Suppressor macrophage (primary cell): ENCODE measurements at places on chromosomes 4 and X.

DNA sequence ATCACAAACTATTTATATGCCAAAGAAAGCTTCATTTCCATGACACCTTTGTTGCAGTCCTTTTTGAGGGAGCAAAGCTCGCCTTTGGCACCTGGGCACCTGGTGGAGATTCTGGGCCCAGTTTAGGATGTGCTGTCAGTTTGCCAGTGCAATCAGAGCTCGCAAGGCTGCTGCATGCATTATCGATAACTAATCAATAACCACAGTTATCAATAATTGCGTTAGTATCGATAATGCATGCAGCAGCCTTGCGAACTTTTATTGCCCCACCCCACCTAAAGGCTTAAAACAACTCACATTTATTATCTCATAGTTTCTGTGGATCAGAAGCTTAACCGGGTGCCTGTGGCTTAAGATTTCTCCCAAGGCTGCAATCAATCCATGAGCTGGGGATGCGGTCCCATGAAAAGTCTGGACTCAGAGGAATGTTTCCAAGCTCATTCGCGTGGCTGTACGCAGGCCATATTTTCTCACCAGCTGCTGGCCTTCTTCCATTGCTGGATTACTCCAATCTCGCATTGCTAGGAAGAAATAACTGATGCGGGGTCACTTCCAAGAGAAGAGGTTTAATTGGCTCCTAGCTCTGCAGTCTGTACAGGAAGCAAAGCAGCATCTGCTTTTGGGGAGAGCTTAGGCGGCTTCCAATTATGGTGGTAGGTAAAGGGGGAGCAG is 6.2 kb upstream of the AFAP1 start:
- no peak for DNase-seq

DNA sequence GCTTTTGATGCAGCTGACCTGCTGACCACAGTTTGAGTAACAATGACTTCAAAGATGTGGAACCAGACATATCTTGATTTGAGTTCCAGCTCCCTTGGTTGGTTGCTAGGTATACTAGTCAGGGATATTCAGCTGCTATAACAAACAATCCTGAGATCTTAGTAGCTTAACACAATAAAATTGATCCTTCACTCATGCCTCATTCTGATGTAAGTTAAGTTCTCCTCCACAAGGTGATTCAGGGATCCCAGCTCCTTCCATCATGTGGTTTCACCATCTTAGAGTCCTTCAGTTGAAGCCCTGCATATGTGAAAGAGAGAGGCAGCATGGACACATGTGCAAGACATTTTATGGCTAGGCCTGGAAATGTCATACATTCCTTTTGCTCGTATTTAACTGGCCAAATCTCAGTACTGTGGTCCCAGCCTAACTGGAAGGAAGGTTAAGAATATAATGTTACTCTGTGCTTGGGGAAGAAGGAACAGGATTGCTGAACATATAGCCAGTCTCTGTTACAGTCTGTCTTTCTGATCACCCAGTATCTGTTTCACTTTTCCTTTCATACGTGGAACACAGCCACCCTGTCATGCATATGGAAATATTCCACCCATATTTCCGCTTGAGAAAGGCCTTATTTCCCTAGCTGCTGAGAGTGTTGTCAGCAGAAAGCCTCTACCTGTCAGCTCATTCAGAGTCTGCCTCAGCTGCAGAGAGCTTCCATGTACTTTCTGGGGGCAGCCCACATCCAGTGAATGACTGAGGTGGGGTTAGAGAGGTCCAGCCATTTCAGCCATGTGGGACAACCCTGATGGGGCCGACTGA is 7.1 kb downstream of the SMIM9 start:
- peak; percentile 32 for DNase-seq

DNA sequence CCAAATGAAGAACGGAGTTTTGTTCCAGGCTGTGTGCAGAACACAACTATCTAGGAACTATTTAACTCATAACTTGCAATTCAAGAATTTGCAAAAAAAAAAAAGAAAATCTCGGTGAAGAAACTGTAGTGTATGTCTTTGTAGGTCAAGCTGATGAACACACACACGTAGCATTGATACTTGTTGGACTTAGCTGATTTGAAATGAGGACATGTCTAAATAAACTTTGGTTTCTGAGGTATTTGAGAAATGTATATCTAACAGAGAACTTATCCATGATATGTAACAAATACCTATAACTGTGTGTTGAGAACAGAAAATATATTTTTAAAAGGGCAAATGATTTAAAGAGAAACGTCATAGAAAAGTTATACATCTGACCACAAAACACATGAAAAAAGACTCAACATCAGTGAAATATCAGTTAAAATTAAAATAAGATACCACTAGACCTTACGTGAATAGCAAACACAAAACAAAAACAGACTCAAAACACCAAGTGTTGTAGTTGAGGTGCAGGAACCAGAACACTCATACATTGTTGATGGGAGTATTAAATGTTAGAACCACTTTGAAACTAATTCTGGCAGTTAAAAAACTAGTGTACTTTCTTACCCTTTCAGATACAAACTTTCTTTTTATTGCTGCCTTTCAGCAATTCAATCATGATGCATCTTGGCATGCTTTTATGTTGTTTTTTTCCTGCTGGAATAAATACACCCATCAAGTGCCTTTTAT is 1535.8 kb upstream of the PCDH10 start:
- DNase-seq = no peak

- no peak for DNase-seq
These were observed 60.3 kb upstream of the CAMK2D start for GRCh38 chr4:113821856-113822255.

GRCh38 chr4:184752496-184753275 is 18.8 kb upstream of the CENPU start:
- DNase-seq = no peak

DNA sequence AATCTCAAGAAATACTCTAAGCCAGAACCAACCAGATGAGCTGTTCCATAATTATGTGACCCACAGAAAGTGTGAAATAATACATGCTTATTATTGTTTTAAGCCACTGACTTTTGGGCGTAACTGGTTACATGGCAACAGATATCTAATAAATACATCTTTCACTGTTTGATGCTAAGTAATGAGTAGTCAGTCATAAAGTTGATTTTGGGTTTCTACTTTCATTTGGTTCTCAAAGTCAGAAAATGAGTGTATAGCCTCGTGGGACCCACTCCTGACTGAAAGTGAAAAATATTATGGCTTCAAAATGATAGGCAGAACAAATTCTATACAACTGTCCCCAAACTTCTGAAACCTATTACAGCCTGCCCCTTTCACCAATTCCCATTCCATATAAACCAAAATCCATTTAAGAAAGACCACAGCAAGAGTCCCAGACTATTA is 88.0 kb upstream of the CBR4 start:
- DNase-seq = no peak

- DNase-seq = no peak
These were observed 39.5 kb downstream of the SLC7A11 start for GRCh38 chr4:138202686-138203085.

GRCh38 chrX:107731831-107732502 is 43.6 kb downstream of the TSC22D3 start:
- DNase-seq = peak; percentile 93

- no peak for DNase-seq
These were observed 2387.6 kb downstream of the PCDH7 start for GRCh38 chr4:33107814-33108213.

DNA sequence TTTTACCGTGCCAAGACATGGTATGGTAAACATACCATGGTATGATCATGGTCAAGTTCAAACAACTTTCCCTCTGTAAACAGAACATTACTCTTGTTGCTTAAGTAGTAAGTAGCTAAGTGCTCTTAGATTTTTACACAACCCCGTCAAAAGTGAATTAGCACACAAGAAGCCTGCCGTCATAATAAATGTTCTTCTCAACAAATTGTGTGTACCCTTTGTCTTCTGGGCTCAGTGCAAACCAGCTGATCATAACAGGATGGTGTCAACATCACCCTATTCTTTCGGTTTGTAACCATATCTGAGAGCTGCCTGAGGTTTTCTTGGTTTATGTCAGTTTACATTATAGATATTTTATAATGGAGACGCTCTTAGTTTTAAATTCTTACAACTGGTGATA is 28.8 kb downstream of the MSL3 start:
- no peak for DNase-seq

DNA sequence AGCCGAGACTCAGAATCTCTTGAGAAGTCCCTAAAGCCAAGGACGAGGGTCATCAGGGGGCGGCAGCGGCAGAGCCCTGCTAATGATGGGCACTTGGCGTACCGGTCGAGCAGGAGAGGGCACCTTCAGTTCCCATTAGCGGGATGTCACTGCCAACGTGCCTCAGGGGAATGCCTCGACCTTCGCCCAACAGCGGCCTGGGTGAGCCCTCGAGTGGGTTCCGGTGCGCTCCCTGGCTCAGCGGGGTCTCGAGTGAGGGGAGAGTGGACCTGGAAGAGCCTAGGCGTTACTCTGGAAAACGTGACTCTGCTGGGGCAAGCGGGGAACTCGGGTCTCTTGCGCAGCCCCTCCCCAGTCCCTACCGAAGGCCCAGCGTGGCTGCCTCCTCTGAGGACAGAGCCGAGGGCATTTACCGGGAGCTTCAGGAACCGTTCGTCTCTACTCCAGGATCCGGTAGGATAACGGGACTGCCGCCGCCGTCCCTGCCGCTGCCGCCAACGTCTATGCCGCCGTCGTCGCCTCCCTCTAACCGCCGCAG is 36.9 kb downstream of the PGRMC1 start:
- no peak for DNase-seq

DNA sequence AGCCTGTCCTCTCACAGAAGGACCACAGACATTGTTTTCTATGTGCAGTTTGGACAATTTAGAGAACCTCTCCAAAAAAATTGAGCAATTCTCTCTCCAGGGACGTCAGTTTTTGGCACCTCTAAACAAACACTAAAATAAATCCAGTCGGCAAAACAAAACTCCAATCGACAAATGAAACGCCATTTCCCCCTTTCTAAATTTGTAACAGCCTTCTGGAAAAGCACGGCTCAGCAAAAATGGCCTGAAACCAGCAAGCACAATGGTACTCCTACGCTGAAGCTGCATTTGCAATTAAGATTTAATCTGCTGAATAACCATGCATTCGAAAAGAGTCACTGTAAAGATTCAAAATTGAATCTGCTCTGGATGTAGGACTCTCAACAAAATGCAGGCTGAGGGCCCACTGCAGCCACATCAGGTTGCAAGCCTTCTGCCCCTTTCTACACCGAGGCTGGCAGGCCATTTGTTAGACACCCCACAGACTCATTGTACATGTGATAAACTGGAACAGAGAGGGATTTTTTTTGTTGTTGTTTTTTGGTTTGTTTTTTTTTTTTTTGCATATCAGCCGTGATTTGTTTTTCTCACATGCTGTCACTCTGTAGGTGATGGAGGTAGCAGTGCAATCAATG is 79.9 kb upstream of the MAP3K15 start:
- DNase-seq = peak; percentile 66

GRCh38 chrX:25755194-25755593 is 382.9 kb upstream of the MAGEB18 start:
- DNase-seq = no peak

GRCh38 chrX:76159453-76159852 is 13.4 kb upstream of the PBDC1 start:
- DNase-seq = no peak

GRCh38 chr4:3634894-3635820 is 102.9 kb upstream of the LRPAP1 start:
- DNase-seq = no peak

DNA sequence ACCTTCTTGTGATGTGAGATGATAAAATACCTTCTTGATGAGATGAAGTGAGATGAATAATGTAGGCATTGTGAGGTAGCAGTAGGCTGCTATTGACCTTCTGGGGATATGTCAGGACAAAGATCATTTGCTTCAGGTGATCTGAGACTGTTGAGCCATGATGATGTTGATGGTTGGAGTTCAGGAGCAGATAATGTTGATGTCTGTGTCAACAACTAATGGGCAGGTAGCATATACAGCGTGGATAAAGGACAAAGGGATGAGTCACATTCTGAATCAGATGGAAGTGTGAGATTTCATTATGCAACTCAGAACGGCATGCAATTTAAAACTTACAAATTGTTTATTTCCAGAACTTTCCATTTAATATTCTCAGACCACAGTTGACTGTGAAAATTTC is 57.3 kb downstream of the RAP1GDS1 start:
- DNase-seq = no peak

DNA sequence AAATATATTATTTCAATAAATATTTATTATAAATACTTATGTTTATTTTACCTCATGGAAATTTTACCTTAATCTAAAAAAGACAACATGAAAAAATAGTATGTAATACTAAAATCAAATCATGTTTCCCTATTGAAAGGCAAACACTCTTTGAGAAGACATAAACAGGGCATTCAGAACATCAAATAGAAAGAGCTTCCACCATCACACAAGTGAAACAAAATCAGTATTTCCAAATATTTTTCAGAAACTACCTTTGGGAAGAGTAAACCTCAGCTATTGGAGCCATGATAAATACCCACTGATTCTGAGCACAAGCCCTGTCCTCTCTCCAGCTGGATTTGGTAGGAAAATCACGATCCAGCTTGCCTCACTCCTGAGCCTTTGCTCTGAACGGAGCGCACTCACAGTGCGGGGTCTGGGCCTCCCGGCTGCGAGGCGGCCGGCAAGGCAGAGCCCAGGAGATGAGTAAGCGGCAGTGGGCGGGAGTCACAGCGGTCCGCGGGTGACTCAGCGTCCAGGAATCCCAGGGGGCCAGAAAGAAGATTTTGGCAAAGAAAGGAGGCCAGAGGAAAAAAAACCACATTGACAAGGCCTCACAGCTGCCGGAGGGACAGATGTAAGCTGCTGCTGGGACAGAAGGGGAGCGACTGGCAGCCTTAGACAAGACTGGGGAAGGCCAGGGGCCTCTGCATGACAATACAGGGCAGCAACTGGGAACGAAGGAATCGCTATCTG is 14.7 kb upstream of the ANXA5 start:
- DNase-seq = peak; percentile 89

DNA sequence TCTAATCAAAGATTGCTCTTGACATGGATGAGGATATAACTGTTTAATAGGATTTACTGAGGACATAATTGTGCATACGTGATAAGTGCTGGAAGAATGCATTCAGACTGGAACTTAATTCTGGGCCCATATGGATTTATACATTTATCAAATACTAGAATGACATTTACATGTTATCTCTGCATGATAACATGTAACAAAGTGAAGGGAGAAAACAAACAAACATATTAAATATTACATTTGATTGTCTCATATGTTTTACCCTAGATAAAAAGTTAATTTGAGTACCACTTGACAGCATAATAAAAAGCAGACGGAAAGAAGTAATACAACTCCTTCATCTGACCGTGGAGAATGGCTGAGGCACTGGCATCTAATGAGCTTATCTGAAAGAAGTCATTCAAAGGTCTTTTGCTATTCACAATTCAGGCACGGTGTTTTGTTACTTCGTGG is 297.8 kb downstream of the PPP3CA start:
- no peak for DNase-seq

- no peak for DNase-seq
These were observed 368.8 kb downstream of the MAGEE1 start for GRCh38 chrX:76796311-76796710.

GRCh38 chr4:17646693-17647092 is 32.3 kb downstream of the MED28 start:
- no peak for DNase-seq

- no peak for DNase-seq
These were observed 25.2 kb downstream of the SOD3 start for GRCh38 chr4:24820541-24820940.
